Activated CD4-positive, alpha-beta T cell treated with anti-CD3 and anti-CD28 coated beads, Interleukin-2, amount 50 U/mL, for 1 hour (primary cell): ENCODE measurements at places on chromosomes 1 and 21.
A peak's percentile ranks its signal among the peaks of the same experiment; 100 is the strongest.

DNA sequence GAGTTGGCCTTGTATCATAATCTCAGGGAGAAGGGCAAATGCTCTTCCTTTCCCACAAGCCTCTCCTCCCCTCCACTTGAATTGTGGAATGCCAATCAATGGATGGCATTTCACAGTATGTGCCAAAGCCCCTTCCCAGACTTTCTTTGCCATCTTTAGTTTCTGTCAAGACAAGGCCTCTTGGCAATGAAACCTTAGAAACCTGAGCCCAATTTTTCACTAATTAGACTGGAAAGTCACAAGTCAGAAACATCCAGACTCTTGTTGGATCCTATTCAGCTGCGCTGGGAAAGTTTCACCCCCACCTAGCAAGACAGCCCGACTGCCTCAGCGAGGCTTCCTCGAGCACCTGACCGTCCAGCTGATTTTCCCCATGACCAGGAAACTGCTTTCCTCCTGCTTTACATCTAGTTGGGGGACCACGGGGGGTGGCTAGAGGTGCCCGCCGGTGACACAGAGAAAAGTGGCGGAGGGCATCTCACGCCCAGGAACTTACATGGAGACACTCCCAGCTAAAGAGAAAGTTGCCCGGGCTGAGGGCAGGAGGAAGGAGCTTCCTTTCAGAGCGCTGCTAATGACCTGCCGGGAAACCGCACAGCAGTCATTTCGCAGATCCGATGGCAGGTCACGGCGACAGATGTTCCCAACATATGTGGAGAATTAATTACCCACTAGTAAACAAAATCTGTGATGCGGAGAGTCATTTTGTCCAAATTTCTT lies 302.6 kb upstream of the RRP15 start:
- DNase-seq: no peak

GRCh38 chr1:80076469-80076868 lies 1069.9 kb upstream of the ADGRL4 start:
- no peak for DNase-seq

DNA sequence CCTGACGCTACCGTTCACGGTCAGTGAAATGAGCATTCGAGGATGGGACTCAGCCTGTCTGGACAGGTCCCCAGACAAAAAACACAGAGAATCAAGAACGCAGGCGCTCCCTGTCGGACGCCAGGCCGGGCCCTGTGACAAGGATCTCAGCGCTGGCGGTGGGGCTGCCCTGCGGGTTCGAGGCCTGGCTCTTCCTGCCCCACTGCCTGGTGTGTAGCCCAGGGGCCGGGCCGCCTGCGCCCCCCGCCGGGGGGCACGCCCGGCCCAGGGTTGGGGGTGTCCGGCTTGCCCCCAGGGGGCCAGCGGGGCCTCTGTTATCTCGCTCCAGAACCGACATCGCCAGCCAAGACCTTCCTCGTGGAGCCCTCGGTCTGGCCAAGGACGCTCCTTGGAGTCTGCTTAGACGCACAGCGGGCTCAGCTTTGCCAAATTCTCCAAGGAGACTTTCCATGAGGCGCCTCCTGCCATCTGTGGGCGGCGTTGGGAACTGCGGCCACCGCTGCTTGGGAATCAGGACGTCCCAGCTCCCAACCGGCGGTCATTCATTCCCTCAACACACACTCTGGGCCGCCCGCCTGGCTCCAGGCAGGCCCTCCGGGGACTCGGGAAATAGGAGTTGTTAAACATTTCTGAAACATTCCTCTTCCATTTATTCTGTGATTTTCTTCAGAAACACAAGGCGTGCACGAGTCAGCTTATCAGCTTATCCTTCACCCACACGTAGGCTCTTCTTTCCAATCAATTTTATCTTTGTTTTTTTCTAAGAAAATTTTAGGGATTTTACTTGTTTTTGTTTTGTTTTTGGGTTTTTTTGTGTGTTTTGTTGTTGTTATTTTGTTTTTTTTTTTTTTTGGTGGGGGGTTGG lies 11.3 kb upstream of the RIPK4 start:
- no peak for DNase-seq

- peak; percentile 66 for DNase-seq
Observed at GRCh38 chr1:225866061-225866837, 15.9 kb downstream of the TMEM63A start.

GRCh38 chr1:206559672-206559995 lies 52.3 kb downstream of the RASSF5 start:
- no peak for DNase-seq
